ENCODE measurements at places on chromosomes 6 and 20.

- no peak for DNase-seq
Measured at GRCh38 chr6:43582911-43583310, 6.9 kb downstream of the POLH start.

DNA sequence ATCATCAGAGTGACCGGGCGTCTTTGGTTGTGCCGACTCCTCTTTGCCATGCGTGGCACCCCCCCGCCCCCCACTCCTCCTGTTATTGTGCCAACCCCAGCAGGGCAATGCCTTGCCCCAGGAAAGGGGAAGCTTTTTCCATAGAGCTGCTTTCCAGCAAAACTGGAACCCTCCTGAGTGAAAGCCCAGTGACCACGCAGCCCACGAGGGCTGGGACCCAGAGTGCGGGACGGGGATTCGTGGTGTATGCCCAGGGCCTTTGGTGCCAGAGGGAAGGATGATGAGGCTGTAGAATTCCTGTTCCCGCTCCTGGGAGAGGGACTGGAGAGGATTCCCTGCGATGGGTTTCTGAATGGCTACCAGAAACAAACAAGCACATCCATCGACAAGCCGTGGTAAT, 116.8 kb upstream of the BACH2 start:
- DNase-seq: no peak

DNA sequence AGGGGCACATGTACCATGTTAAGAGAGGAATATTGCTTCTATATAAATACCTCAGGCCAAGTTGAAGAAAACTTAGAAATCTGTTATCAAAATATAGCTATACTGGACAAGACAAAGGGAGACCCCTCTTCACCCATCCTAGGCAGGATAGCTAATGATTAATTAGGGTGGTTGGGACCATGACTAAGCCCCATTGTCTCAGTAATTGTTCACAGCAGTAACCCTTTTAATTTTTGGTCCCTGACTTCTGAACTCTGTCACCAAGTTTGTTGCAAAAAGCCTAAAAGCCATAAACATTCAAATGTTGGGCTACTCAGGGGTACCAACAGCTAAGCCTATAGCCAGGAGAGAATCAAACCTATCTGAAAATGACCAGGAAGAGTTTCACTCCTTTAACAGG, 19.2 kb upstream of the BTN3A2 start:
- no peak for DNase-seq

- DNase-seq: no peak
Measured at GRCh38 chr6:106377061-106377540, 16.6 kb downstream of the CRYBG1 start.

DNA sequence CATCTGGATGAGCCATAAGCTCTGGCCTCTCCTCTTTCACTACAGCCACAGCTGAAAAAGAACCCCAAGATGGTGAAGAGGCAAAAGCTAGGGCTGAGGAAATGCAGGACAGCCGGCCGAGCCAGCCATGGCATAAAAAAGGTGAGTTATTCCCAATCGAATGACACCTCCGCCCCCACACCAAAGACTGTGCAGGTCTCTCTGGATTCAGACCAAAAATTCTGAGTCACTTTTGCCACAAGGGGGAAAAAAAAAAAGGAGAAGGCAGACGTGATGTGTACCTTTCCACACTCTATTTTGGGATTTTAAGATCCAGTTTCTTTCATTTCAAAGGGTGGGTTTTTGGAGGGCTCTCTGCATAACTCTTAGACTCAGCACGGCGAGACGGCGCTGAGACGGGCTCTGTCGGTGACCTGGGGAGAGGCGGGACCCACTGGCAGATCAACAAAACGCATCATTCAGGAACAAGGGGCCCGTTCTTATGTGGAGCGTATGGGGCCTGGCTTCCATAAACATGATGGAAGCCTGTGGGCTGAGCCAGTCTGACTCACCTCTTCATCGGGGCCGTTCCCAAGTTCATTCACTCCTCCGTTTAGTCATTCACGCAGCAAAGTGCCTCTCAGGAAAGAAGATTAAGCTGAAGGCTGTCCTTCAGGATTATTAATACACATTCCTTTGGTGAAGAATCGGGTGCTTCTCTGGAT, 54.8 kb downstream of the NFATC2 start:
- no peak for DNase-seq

- DNase-seq: no peak
Measured at GRCh38 chr20:20426655-20426907, 58.7 kb downstream of the INSM1 start.

GRCh38 chr6:28947831-28948270, 24.1 kb upstream of the TRIM27 start:
- DNase-seq: no peak

- no peak for DNase-seq
Measured at GRCh38 chr6:108523697-108524096, 37.0 kb upstream of the FOXO3 start.

GRCh38 chr6:152954443-152954842, 28.4 kb downstream of the FBXO5 start:
- no peak for DNase-seq

DNA sequence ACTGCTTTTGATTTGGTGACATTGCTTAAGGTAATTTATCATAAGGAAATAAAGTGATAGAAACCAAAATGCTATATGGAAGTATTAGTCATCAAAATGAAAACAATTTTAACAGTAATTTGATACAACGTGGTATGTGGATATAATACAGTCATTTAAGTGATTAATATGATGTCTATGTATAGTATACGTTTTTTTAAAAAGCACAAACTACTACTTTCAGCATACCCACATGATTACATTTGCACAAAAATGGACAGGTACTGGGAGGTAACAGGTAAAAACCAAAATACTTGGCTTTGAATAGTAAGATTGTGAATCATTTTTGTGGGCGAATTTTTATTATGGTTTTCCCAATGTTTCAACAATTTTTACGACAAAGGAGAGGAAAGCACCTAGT, 97.6 kb downstream of the OGFRL1 start:
- DNase-seq: no peak

DNA sequence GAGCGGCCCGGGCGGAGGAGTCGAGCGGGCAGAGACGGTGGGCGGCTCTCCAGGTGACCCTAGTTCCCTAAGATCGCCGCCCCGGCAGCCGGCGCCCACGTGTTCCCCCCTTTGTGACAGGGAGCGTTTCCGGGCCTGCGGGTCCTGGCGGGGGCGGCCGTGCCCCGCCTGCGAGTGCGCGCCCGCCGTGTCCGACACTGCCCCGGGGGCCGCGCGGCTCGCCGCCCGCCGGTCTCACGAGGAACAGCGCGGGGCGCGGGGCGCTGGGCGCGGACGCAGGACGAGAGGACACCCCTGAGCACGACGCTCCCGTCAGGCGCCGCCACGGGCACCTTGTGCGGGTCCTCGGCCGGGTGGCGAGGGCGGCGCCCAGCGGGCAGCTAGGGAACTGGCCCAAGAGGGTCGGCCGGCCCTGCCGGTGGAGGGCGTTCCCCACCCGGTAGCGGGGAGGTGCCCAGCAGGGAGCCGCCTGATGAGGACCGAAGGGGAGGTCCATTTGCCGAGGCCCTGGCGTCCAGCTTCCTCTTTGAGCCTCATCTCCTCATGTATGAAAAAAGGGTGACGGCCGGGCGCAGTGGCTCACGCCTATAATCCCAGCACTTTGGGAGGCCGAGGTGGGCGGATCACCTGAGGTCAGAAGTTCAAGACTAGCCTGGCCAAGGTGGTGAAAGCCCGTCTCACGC, at the start of gene VARS1:
TSS of gene VARS1 (minus strand) at position 137 of the 683 bp plus-strand sequence. CDS start 535 bp downstream, outside the sequence.
- peak; percentile 77 for DNase-seq

DNA sequence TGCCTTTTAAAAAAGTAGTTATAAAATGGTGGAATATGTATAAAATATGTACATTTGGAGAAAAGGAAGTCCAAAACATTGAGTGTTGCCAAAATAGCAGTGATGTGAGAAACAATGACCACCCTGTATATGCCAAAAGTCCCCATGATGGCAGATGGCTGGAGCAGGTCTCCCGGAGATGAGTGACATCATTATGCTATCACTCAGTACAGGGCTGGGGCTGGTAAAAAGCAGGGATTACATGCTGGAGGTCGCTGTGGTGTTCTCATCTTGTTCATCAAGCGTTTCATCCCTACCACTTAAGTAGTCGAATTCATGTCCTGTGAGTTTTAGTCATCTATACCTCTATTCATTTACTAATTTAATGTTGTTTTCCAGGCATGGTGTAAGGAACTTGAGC, 315.3 kb upstream of the SLC35B3 start:
- no peak for DNase-seq

GRCh38 chr6:31831350-31832215, 4.0 kb downstream of the HSPA1B start:
- no peak for DNase-seq

- no peak for DNase-seq
Measured at GRCh38 chr6:44166591-44167184, 8.1 kb downstream of the CAPN11 start.

Data from activated T-helper 1 cell treated with Interleukin-2 at 50 U/mL for 16 hours (primary cell).